ENCODE measurements at places on chromosomes 13 and 19.
A peak's percentile ranks its signal among the peaks of the same experiment; 100 is the strongest.

DNA sequence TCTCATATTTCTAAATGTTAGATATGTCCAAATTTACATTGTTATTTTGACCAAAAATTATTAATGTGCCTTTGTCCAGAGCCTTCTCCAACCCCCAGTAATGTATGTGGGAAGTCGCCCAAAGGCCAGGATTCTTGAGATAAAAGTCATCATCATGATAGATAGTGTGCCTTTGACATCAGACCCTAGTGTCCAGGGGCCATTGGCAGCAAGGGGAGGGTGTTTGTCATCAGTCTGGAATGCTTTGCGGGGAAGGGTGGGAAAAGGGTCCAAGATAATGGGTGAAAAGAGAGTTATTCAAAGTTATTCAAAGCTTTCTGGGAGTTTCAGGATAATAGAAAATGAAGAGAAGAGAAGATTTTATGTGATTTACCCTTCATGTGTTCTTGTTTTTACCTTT, 909.5 kb upstream of the GPC6 start:
- DNase-seq = no peak

GRCh38 chr19:16530540-16531379, 11.5 kb downstream of the CHERP start:
- DNase-seq = no peak

DNA sequence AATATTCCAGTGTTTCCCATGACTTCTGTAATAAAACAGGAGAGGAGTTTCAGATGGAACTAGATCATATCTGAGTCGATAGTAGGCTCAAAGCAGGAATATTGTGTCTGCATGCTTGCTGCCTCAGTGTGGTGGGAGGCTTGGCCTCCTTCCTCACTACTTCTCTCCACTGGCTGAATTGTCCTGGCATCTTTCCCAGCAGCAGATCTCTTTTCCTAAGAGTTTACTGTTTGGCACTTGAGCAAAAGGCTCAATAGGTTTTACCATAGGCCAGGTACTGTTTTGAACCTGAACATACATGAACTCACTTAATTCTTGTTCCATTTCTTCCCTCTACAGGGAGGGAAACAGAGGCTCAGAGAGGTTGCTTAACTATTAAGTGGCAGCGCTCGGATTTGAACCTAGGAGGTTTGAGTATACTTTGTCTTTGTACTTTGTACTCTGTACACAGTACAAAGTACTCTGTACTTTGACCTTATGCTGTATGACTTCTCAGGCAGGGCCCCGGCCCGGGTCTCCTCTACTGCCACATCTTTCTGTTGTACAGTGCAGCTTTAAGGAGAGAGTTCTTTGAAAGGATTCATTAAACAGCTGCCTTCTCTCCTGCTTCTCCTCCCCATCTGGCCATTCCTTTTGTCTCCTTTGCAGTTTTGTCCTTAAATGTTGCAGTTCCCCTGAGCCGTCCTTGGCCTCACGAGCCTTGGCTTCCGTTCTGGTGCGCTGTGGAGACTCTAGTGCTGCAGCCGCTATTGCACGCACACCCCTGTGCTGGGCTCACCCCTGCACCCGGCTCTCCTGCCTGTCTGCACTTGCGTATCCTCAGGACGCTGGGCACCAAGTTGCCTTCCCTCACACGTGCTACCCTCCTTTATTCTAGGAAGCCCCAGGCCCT, 8.1 kb downstream of the B3GLCT start:
- no peak for DNase-seq

DNA sequence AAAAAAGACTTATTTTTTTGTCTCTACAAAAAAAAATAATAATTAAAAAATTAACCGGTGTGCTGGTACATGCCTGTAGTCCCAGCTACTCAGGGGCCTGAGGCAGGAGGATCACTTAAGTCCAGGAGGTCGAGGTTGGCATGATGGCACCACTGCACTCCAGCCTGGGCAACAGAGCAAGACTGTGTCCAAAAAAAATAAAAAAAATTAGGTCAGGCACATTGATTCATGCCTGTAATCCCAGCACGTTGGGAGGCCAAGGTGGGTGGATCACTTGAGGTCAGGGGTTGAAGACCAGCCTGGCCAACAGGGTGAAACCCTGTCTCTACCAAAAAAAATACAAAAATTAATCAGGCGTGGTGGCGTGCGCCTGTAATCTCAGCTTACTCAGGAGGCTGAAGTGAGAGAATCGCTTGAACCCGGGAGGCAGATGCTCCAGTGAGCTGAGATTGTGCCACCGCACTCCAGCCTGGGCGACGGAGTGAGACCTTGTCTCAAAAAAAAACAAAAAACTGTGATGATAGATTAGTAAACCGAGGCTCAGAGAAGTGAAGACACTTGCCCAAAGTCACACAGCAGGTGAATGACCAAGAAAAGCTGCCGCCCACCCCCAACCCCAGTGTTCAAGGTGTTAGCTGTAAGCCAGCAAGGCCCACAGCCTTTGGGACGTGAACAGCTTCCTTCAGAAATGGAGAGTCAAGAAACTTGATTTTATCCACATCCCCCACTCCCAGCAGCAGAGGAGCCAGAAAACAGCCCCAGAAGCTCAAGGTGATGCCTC, 9.4 kb downstream of the RNU6-9 start:
- DNase-seq = no peak

- DNase-seq = peak; percentile 24
Observed at GRCh38 chr13:30739761-30740642, 4.7 kb downstream of the ALOX5AP start.

- DNase-seq = no peak
Observed at GRCh38 chr13:28237944-28238343, 99.6 kb downstream of the PAN3 start.

DNA sequence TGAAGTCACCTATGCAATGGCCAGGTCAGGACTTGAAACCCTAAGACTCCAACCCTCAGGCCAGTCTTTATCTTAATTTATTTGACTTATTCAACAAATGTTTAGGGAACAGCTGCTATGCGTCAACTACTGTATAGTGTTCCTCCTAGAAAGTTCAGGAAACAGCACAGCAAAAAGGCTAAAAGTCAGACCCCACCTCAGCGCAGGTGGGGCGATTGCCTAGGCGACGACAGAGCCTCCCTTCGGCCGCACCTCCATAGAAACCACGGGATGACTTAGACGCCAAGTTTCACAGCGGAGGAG, 502 bp downstream of the VRK3 start:
- DNase-seq = no peak

DNA sequence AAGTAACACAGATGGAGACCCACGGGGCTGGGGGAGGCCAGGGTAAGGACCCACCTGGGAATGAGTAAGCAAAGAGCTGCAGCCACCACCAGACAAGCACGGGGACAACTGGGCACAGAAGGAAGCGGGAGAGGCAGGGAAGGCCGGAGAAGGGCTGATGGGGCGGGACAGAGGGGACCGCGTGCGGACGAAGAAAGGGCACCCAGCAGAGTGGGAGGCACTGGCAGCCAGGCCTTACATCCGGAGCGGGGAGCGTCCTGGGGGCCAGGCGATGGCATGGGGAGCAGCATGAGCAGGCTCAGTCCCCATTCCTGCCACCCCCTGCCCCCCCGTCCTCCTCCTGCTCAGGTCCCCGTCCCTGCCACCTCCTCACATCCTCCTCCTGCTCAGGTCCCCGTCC, 3.0 kb downstream of the PROZ start:
- DNase-seq = no peak

DNA sequence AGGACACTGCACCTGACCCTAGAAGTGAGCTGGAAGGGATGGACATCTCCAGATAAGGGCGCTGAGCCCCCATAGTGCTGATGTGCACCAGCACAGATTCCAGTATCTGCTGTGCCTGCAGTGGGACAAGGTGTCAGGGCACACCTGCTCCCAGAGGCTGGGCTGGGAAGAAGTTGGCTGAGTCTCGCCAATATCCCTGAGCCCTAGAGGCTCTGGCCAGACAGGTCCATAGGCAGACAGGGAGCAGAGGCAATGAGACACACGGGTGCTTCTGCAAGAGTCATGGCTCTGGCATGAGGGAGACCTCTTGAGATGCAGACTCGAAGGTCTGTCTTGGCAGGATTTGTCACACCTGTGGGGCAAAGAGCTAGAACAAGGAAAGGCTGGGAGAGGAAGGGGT, 1321.5 kb downstream of the UQCRFS1 start:
- no peak for DNase-seq

DNA sequence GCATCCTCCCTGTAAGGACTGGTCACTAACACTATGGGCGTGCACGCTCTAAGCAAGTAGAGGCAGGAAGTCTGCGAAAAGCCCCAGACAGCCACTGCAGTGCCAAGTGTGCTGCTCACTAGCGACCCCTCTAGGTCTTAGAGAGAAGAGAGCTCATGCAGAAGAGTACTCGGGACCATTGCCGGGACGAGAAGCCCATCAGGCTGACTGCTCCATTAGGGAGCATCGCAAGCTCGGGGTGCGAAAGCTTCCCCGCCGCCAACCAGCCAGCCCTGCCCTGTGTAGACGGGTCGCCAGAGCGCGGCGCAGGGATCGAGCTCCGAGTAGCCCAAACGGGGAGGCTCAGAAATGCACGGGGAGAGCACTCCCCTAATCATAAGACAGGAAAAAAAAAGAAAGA, 16.6 kb downstream of the POU4F1 start:
- no peak for DNase-seq

GRCh38 chr19:21487969-21488368, 17.4 kb upstream of the ZNF429 start:
- no peak for DNase-seq

DNA sequence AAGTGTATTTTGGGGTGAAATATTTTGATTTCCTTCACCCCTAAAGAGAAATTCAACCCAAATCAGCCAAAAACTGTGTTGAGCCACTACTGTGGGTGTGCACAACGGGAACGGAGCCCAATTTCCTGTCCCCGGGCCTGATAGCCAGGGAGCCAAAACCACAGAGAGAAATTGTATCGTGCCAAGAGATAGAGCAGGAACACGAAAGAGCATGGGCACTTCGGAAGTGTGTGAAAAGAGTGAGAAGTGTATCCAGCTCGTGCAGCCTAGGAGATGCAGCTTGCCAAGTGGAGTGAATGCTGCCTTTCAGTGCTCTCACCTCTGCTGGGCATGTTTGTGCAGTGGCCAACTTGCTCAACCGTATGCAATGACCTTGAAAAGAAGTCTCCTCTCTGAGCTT, 19.4 kb upstream of the PLEKHF1 start:
- no peak for DNase-seq

GRCh38 chr13:108950333-108951010, 321.1 kb downstream of the MYO16 start:
- no peak for DNase-seq

- DNase-seq = no peak
Observed at GRCh38 chr13:22276616-22277015, 605.7 kb downstream of the FGF9 start.

DNA sequence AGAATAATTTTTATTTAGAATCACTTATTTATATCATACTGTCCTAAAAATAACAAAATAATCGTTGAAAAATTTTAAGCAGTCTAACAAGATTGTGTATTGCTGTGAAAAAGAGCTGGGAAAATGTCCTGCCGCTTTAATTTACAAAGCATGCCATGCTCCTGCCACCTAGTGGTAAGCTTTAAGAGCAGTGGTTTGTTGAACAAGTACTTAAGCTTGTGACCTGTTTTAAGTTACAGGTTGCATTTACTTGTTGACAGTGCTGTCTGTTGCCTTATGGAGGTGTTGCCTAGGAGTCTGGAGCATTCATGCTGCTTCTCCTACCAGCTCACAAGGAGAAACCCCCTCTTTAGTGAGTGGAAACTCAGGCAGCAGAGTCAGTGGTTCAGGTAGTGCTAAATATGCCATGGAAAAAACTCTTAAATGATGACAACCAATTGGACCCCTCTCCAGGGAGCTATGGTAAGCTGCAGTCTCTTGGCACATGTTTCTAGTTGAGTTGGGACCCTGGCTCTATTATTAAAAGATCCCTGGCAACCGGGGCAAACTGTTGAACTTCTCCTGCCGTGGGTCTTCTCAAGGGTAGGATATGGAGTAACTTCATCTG, 68.4 kb downstream of the SPATA13 start:
- DNase-seq = no peak

DNA sequence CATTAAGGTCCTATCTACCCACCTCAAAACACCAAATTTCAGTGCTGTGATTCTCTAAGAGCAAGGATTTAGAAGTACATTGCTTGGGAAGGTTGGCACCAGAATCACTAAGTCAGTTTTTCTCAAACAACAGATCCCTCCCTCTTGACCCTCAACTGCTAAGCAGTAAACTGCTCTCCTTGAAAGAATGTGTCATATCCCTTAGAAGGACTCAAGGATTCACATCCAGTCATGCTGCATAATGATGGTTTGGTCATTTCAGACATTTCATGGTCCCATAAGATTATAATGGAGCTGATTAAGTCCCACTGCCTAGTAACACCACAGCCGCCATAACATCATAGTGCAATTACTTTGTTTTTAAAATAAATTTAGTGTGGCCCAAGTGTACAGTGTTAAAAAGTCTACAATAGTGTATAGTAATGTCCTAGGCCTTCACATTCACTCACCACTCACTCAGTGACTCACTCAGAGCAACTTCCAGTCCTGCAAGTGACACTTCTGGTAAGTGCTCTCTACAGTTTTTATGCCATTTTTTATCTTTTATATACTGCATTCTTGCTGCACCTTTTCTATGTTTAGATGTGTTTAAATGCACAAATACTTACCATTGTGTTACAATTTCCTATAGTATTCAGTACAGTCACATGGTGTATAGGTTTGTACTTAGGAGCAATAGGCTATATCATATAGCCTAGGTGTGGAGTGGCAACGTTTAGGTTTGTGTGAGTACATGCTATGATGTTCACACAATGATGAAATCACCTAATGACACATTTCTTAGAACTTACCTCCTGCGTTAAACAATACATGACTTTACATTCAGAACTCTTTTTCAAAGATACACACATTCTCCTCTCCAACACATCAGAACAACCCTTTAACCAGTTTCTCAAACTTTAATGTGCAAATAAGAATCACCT, 15.7 kb upstream of the CCDC169 start:
- DNase-seq = no peak

DNA sequence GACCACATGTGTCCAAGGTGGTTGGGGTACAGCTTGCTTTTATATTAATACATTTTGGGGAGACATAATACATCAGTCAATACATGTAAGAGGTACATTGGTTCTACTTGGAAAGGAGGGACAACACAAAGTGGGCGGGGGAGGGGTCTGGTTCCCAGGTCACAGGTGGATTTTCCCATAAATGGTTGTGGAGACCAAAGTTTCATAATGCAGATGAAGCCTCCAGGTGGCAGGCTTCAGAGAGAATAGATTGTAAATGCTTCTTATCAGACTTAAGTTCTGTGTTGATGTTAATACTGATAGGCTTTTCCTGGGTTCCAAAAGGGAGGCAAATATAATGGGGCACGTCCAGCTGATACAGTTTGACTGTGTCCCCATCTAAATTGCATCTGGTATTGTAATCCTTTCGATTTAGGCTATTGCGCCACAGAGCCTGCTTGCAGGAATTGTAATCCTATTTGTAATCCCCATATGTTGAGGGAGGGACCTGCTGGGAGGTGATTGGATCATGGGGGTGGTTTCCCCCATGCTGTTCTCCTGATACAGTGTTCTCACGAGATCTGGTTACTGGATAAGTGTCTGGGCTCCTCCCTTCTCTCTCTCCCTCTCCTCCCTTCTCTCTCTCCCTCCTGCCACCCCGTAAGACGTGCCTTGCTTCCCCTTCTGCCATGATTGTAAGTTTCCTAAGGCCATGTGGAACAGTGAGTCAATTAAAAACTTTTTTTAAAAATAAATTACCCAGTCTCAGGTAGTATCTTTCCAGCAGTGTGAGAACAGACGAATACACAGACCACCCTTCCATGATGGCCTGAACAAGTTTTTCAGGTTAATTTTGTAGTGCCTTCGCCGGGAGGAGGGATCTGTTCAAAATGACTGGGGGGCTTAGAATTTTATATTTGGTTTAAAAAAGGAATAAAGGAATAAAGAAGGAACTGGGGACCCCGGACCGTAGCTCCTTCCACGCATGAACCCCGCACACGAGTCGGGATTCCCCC, 44.9 kb downstream of the ZNF823 start:
- no peak for DNase-seq

GRCh38 chr13:30125422-30126073, 181.8 kb downstream of the KATNAL1 start:
- DNase-seq = no peak
